AG09319 (cell line): ENCODE measurements at places on chromosomes 6 and 20.

DNA sequence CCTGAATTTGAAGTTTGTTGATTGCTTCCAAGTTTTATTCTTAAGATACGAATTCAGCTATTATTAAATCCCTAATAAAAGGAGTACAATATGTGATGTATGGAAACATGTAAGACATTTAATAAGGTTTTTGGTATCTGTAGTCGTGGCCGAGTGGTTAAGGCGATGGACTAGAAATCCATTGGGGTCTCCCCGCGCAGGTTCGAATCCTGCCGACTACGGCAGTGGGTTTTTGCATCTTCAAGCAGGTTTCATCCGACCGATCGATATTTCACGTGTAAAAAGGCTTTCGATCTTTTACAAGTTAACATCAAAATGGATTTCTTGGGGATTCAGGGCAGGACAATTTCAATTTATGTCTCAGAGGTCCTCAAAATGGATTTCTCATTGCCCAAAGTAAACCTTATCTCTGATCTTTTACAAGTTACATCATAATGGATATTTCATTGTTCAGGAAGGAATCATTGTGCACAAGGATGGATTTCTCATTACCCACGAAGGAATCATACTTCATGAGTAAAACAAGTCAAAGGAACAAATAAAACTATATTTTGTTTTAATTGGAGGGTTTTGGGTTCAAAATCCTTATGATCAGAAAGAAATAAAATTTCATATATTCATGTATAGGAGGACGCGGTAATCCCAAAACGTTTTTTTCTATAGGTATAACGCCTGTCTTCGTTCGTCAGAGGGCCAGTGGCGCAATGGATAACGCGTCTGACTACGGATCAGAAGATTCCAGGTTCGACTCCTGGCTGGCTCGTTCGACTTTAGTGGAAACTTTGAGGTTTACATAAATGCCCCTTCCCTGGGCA, 37.3 kb upstream of the BTN3A2 start:
- no peak for DNase-seq

- DNase-seq: no peak
These were observed 176.7 kb downstream of the BMP7 start for GRCh38 chr20:57089699-57090144.

GRCh38 chr6:124917769-124918168, 44.5 kb upstream of the RNF217 start:
- no peak for DNase-seq

DNA sequence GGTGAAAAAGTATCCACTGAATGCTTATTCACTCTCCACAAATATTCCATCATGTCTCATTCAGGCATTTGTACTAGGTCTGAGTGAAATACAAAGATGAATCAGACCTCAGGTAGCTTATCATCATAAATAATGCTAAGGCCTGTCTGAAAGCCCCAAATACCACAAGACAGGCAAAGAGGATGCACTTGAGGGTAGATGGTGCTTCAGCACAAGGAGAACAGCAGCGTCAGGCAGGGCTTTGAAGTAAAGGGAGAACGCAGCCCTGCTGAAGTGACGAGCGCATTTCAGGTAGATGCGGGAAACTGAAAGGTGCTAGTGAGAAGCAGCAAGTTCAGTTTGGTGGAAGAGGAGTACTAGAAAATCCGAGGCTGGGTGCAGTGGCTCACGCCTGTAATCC, 38.7 kb downstream of the MAP3K5 start:
- no peak for DNase-seq

DNA sequence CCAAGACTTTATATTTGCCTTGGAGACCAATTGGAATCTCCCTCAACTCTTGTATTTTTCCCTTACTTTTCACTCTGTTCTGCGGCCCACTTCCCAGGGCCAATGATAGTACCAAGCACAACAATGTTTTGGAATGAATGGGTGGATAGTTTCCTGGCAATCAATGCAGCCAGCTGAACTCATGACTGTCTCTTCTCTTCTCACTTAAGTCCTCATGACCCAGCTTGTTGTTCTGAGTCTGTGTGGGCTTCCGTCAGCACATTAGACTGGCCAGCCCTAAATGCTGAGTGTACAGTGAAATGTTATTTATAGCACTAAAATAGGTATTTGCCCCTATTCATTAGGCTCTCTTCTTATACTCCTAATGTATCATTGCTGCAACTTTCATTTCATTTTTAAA, 5.6 kb upstream of the MBOAT1 start:
- no peak for DNase-seq

GRCh38 chr6:136404627-136405419, 115.2 kb upstream of the BCLAF1 start:
- no peak for DNase-seq

GRCh38 chr6:19410481-19410880, 426.7 kb upstream of the ID4 start:
- DNase-seq: no peak

DNA sequence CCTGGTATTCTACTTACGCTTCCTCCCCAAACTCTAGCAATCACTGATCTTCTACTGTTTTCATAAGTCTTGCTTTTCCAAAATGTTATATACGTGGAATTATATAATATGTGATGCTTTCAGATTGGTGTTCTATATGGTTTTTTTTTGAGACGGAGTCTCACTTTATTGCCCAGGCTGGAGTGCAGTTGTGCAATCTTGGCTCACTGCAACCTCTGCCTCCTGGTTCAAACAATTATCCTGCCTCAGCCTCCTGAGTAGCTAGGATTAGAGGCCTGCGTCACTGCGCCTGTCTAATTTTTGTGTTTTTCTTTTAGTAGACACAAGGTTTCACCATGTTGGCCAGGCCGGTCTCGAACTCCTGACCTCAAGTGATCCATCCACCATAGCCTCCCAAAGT, 10.9 kb upstream of the FAM83D start:
- no peak for DNase-seq

- no peak for DNase-seq
These were observed 71.2 kb upstream of the PLCB4 start for GRCh38 chr20:8997701-8998117.

GRCh38 chr6:134161041-134161440, 108.6 kb upstream of the SLC2A12 start:
- no peak for DNase-seq

- DNase-seq: no peak
These were observed 36.6 kb upstream of the HDAC2 start for GRCh38 chr6:114007516-114007915.

DNA sequence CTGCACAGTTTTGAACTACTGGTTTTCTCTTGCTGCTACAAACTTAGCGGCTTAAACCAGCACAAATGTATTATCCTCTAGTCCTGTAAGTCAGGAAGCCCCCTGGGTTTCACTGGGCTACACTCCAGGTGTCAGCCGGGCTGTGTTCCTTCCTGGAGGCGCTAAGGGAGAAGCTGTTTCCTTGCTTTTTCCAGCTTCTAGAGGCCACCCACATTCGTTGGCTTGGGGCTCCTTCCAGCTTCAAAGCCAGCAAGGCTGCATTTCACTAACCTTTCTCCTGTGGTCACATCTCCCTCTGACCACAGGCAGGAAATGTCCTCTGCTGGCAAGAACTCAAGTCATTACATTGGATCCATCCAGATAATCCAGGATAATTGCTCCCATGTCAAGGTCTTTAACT, 350.6 kb upstream of the PLCB4 start:
- DNase-seq: no peak

DNA sequence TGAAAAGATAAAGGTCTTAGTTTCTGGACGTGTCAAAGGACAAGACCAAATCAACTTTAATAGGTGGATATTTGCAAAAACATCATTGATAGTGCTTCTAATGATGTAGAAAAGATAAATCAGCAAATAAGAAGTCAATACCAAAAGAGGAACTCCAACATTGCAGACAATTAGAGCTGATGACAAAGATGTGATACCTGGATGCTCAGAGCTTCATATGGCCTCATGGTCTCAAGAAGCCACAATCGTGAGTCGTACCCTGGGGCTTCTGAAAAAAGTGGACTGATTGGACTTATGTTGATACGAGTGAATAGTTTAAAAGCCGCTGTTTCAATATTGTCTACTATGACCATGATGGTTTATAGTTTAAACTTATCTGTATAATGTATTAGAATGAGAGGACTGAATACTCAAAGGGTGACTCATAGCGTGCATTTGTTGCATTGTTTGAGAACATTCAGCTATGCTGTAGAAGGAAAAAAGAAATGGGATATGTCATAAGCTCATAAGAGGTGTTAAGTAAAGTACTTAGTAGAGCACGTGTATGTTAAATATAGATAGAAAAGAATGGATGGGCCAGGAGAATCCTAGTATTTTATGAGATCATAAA, 54.6 kb upstream of the RIPOR2 start:
- no peak for DNase-seq

GRCh38 chr6:30047220-30047619, 13.8 kb upstream of the POLR1H start:
- DNase-seq: no peak

DNA sequence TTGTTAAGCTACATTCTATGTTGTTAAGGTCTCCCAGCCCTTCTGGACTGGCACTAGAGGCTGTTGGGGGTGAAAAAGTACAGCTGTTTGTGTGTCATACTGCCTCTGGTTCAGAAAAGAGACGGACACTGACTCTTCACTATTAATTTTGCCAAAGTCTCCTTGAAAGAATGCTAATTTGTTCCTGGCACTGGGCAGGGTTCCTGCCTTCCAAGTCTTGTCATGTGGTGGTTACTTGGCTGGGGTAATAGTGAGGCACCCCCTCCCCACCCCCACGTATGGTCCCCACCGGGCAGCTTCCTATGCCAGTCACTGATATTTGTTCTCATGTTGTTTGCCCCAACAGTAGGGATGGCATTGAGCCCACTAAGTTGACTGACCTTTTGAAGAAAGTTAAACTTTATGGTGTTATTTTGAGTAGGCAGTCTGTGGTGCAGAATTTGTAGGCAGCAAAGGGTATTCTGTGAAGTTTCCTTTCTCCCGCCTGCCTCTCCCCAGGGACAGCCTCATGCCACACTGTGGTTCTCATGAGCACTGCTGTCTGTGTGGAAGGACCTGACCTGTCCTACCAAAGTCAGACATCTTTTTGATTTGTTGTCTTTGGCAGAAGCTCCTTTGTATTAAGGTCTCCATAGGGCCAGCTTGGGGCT, 8.7 kb downstream of the CDS2 start:
- no peak for DNase-seq

- no peak for DNase-seq
These were observed 61.1 kb upstream of the SPTLC3 start for GRCh38 chr20:12947691-12948090.

- no peak for DNase-seq
These were observed 289.6 kb downstream of the PREX1 start for GRCh38 chr20:48538058-48538825.

GRCh38 chr20:11569163-11569562, 348.5 kb upstream of the BTBD3 start:
- DNase-seq: no peak

DNA sequence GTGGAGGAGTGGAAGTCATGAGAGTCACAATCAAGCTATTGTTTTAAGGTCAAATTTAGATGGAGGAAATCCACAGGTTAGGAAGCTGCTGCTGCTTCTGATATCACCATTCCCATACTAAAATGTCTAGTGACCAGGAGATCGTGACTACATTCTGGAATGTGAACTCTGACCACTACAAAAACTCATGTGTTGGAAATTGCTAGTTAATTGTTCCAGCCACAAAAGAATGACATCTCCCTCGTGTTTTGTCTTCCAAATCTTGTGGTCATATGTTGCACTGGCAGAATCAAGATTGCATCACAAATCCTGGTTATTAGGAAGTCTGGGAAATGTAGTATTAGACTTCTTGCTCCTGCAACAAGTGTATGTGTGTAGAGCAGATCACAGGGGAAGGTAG, 441.9 kb downstream of the CD109 start:
- DNase-seq: peak; percentile 75

DNA sequence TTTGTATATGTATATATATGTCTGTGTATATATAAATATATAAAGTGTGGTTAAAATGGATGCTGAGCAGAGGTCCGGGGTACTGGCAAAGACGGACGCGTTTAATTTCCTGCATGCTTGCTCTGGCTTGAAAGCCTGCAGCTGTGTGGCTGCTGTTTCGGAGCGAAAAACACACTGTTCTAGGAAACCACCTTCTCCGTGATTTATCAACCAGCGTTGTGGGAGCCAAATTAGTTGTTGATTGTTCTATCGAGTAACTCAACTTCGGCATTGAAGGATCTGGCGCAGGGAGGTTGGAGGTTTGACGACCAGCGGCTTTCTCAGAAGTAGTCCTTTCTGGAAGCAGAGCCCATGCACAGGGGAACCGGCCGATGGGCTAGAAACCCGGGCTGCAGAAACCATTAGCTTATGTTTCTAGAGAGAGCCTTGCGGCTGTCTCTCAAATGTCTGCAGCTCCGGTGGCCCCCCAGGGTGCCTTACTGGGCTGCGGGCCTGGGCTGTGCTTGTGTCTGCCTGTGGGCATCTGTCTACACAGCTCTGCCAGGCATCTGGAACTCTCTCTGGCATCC, 81.8 kb downstream of the EDN3 start:
- DNase-seq: no peak

- no peak for DNase-seq
These were observed 95.8 kb downstream of the PERP start for GRCh38 chr6:138011413-138011812.

DNA sequence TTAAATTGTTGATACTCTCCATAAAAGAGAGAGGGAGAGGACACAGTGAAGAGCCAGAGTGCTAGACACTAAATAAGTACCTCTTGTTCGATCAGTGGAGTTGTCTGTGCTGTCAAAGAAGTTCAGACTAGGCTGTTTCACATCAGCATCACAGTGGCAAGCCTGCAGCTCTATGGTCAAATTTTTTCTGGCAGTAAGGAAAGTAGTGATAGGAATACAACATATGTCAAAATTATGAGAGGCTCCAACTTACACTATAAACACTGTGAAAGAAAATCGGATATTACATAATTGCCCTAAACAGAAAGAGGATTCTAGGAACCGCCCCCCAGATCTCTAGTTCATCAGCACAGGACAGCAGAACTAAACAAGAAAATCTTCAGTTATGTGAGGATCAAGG, 23.1 kb downstream of the DNAH8 start:
- DNase-seq: no peak

GRCh38 chr6:113595911-113596376, 261.2 kb upstream of the MARCKS start:
- peak; percentile 90 for DNase-seq

DNA sequence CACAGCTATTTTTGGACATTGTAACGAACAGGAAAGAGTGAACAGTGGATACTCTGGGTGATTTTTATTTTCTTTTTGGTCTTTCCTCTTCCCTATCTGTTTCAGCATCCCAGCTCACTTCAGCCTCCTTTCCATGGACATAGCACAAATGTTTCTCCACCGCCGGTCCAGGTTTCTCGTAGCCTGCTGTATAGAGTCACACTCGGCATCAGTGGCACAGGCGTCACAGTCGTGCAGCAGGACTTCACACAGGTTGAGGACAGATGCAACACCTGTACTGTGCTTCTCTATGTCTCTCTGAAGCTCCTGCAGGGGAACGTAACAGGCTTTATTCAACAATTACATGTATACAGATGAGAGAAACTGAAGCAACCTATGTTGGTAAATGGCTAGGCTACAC, 348.3 kb downstream of the ESR1 start:
- DNase-seq: no peak

- no peak for DNase-seq
These were observed 1.1 kb downstream of the RGS17 start for GRCh38 chr6:153129873-153130514.

DNA sequence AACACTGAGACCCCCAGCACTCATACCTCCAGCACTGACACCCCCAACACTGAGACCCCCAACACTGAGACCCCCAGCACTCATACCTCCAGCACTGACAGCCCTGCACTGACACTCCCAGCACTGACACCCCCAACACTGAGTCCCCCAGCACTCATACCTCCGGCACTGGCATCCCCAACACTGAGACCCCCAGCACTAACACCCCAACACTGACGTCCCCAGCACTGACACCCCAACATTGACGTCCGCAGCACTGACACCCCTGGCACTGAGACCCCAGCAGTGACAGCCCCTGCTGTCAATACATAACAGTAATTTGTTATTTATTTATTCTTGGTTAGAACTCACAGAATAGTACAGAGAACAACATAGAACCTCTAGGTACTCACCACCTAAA, 58.0 kb downstream of the ERMARD start:
- DNase-seq: no peak
